ENCODE measurements at places on chromosomes 6 and 20.

DNA sequence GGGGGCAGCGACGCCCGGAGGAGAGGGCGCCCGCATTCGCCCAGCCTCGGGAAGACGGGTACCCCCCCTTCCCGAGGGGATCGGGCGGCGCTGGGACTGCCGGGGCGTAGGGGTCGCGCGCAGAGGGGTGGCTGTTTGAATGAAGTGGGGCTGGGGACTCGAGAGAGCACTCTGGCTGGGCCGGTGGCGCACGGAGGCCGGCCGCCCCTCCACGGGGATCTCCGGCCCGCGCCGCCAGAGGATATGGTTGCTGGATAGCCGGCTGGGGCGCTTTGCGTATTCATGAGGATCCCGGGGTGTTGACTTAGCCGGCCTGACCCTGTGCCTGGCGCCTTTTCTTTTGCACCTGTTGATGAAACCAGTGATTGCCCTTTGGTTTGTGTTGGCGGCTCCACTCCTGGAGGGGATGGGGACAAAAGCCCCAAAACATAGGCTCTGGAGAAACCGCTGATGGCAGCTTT is 469 bp downstream of the SYNJ2 start:
- DNase-seq: peak; percentile 57

GRCh38 chr6:169824021-169824420 is 72.6 kb downstream of the ERMARD start:
- no peak for DNase-seq

DNA sequence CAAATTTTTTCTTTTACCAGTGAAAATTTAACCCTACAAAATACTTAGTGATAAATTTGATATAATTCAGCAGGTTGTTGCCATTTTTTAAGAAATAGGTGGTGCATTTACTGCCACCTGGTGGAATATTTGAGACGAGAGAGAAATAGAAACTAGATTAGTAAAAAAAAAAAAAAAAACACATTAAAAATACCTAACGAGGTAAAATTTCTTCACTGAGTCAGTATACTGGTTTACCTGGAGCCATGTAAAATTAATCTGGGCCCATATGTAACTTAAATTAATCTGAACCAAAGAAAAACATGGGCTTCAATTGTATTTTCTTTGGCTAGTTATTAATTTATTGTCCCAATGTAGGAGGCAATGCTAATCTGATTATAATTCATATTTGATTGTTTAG is 520.8 kb downstream of the EPM2A start:
- no peak for DNase-seq

DNA sequence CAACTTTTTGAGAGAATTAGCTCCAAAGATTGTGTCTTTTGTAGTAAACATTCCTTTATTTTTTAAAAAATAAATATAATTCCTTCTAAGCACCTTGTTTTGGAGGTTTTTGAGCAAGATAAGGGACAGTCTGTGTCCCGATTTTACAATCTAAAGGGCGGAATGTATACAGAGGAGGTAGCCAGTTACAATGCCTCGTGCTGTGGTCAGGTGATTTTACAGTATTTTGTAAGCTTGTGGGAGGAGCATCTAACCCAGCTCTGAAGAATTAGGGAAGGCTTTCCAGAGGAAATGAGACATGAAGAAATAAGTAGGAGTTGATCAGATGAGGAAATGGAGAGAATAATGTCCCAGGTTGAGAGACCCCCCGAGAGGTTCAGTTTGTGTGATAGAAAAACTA is 1.3 kb downstream of the HINT3 start:
- no peak for DNase-seq

- DNase-seq: no peak
Measured at GRCh38 chr20:22686097-22686496, 101.7 kb upstream of the FOXA2 start.

GRCh38 chr20:21437248-21437647 is 39.9 kb upstream of the NKX2-4 start:
- no peak for DNase-seq

DNA sequence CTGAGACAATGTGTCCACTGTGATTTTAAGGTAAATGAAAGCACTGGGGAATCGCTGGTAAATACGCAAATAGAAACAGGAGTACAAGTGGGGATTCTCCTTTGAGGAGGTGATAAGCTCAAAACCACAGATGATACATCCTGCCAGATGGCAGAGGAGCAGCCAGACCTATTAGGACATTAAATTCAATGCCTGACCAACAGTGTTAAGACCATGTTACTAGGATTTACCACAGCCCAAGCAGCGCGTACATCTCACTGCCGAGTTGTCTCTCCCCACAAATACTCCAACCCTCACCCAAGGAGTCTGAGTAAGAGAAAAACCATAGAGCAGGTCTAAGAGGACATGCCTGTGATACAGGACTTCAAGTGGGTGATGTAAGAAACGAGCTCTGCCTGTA is 68.9 kb upstream of the TULP1 start:
- no peak for DNase-seq

DNA sequence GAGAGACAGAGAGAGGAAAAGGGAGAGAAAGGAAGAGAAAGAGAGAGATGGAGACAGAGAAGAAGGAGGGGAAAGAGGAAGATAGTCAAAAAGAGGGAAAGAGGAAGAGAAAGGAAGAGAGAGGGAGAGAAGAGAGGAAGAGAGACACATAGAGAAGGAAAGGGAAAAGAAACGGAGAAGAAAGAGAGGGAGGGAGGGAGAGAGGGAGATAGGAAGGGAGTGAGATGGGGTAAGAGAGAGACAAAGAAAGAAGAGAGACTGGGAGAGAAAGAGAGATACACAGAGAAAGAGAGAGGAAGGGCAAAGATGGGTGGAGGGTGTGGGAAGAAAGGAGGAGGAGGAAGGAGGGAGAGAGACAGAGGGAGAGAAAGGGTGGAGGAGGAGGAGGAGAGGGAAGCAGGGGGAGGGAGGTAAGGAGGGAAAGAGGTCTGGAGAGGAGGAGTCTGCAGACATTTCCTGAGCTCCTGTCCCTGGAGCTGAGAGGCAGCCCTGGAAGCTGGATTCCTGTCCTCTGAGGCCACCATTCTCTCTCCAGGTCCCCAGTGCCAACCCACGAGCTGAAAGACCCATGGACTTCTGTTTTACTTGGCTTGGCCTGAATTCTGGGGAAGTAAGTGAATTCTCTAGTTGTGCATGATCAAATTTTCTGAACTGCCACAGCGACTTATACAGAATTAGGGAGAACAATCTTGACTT is 9.9 kb downstream of the FOXF2 start:
- DNase-seq: no peak

GRCh38 chr20:3307078-3307477 is 68.1 kb upstream of the SLC4A11 start:
- DNase-seq: no peak

DNA sequence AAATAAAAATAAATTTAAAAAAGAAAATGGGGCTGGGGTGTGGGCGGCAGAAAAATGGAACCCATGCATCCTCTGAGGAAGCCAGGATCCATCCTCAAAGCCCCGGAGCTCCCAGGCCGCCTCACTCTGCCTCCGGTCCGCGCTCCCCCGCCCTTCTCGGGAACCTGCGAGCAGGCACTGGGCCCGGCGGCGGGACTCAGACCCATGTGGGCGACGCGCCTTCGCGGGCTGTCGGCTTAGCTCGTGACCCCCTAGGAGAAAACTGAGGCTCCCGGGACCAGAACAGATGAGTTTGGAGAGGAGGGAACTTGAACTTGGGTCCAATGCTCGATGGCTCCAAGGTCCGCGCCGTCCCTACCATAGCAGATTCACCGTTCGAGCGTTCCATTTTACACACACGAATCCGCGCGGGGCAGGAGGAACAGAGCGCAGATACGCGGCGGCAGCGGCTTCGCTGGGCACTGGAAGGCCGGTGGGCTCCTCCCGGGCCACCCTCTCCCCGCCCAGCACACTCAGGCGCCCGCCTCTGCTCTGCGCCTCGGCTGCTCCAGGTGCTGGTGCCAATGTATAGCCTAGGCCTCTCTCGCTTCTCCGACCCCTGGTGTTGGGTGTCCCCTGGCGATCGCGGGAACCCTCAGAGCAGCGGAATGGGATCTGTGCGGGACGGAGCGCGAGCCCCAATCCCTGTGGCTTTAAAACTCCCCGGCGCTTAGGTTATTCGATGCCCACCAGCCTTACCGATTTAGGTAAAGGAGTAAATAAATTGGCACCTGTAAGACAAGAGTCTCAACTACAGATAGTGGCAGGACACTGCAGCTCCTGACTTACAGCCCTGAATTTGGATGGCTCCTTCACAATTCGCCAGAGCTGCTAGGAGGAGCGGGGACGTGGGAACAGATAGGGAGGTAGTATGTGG is 39.2 kb downstream of the DPPA5 start:
- no peak for DNase-seq

GRCh38 chr6:46129291-46129628 is 529 bp upstream of the ENPP4 start:
- no peak for DNase-seq

DNA sequence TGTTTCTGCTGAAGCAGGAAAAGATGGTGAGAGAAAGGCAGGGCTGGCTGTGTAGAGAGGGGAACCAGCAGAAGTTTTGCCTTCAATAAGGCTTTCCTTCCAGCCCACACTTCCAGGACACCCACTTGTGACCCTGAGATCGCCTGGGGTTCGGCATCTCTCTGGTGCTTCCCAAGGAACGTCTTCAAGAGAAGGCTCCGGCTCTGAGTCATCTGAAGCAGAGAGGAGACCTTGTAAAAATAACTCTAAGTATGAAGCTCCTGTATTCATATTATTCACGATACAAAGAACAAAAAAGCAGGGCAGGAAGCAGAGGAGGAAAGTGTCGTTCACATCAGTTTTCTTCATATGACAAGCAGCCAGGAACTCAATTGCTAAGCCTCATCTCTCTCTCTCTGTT is 95.4 kb upstream of the MRPS10 start:
- DNase-seq: no peak

GRCh38 chr6:140321891-140322290 is 947.4 kb upstream of the CITED2 start:
- no peak for DNase-seq

DNA sequence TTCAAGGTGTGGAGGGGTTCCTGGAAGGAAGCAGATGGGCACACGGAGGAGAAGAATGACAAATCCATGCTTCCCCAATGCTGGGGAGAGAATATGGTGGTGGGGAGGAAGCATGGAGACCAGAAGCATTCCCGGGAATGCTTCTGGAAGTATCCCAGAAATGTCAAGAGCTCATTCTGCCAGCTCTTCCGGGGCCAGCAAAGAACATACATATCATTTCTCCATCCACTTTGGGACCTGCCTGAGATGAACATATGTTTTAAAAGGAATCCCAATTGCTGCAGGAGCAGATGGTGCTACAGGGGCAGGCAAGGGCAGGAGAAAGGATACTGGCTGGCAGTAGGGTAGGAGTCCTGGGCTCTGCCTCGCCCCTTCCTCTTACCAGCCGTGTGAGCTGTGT is 37.9 kb upstream of the CCDC167 start:
- DNase-seq: no peak

DNA sequence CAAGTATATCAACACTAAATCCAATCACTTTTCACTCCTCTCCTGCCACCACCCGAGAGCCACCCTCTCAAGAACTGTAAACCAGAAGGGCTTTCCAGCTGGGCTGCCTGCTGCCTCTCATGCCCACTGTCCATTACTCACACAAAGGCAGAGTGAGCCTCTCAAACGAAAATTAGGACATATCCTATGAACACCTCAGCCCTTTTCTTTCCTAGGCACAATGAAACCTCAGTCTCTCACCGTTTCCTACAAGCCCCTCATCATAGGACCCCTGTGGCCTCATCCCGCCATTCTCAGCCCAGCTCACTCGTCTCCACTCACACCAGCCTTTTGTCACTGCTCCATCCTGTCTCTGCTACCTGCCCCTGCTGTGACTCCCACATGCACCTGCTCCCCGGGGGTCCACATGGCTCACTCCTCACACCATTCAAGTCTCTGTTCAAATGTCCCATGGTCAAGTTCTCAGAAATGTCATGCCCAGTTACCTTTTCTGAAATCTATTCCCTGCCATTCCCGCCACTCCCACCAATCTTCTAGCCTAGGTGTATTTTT is 7.4 kb downstream of the HLA-F start:
- no peak for DNase-seq

- no peak for DNase-seq
Measured at GRCh38 chr6:64128301-64129024, 492.9 kb downstream of the PHF3 start.

- no peak for DNase-seq
Measured at GRCh38 chr6:156883497-156884252, 106.5 kb downstream of the ARID1B start.

DNA sequence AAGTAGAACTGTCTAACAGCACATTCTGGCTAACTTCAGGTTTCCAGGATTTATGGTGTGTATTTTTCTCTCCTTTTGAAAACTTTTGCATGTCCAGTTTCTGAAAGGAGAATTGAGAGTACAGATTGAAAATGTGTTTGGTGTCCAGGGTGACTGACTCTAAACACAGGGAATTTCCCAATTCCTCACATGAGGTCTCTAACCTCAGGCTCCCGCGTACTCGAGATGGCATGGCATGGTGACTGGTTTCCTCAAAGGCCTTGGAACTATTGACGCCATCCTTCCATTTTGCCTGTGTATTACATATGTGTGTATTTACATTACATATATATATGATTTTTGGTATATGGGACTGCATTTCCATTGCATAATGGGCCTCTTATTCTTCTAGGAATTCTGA is 52.5 kb downstream of the PRND start:
- no peak for DNase-seq

- no peak for DNase-seq
Measured at GRCh38 chr6:3568396-3569082, 111.7 kb upstream of the SLC22A23 start.

GRCh38 chr6:15491255-15491985 is 171.4 kb downstream of the DTNBP1 start:
- peak; percentile 77 for DNase-seq

- no peak for DNase-seq
Measured at GRCh38 chr6:25154034-25154596, 125.1 kb upstream of the CARMIL1 start.

GRCh38 chr6:138576313-138576712 is 77.0 kb upstream of the NHSL1 start:
- no peak for DNase-seq

- no peak for DNase-seq
Measured at GRCh38 chr6:27311806-27312145, 297 bp downstream of the POM121L2 start.

DNA sequence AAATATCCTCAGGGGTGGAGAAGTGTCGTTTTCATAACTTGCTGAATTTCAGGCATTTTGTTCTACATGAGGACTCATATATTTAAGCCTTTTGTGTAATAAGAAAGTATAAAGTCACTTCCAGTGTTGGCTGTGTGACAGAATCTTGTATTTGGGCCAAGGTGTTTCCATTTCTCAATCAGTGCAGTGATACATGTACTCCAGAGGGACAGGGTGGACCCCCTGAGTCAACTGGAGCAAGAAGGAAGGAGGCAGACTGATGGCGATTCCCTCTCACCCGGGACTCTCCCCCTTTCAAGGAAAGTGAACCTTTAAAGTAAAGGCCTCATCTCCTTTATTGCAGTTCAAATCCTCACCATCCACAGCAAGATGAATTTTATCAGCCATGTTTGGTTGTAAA is 20.3 kb upstream of the MAPK13 start:
- no peak for DNase-seq

DNA sequence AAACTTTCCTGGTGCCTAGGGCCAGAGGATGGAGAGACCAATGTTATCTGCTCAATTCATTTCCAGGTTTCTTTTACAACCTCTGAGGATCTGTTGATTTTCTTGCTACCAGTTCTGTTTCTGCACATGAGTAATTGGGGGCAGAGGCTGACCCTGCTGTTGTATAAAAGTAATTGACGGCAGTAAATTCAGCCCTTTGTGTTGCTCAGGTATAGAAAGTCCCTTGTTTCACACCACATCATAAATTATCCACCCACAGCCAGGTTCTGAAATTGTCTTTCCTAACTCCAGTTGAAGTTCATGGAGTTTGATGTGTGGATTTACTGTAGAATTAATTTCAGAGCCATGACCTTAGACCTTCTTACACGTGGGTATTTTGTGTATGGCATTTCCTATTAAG is 107.4 kb upstream of the GRIK2 start:
- DNase-seq: no peak

Measured in activated naive CD4-positive, alpha-beta T cell treated with anti-CD3 and anti-CD28 coated beads, Interleukin-2, amount 50 U/mL, for 72 hours (primary cell).